T-helper 2 cell treated with Interferon-gamma antibody and Interleukin-4, amounts not matched to agents 5 μg/mL and 100 μg/mL, for 36 hours (primary cell): ENCODE measurements at places on chromosomes 5 and 9.
A peak's percentile ranks its signal among the peaks of the same experiment; 100 is the strongest.

DNA sequence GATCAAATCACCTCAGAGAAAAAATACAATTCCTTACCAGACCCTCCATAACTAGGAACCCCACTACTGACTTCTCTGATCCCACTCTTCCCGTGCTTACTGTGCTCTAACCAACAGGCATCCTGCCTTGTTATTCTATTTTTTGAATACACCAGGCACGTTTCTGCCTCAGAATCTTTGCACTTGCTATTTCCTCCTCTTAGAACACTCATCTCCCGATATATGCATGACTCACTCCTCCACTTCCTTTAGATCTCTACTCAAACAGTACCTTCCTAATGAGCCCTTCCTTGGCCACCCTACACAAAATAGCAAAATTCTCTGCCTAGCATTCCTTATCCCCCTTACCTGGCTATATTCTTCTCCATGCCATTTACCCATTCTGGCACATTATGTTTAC lies 43.9 kb downstream of the MAPKAP1 start:
- no peak for DNase-seq

DNA sequence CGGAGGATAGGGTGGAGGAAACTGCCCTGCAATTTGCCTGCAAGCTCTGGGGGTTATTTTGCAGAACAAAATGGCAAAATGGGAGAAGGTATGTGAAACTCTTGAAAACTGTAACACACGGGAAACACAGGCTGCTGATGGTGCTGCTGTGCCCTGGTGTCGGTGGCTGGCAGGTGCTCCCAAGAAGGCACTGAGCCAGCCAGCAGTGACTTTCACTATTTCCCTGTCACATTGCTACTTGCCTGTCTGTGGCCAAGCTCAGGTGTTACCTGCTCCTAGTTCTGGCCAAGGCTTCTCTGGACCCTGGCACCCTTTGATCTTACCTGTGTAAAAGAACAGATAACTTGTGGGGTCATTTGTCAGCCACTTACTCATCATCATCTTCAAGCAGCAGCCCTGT lies 102.2 kb downstream of the CMYA5 start:
- DNase-seq = no peak

- no peak for DNase-seq
Measured at GRCh38 chr5:157983906-157984551, 125.1 kb upstream of the CLINT1 start.

GRCh38 chr9:112642126-112642525 lies 75.8 kb downstream of the INIP start:
- no peak for DNase-seq

DNA sequence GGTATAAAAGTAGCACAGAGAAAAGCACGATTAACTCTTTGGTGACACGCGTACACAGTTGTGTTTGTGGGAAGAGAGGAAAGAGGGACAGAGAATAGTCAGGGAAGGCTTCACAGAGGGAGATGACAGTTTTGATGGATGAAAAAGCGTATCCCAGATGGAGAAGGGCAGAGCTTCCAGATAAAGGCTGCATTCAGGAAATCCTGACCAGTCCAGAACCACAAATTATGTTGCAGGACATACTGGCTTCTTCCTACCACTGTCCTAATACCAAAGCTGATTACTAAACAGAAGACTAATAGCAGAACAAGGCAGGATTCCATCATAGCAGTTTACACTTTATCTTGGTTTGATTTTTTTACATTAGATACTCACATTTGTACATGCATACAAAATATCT lies 34.5 kb downstream of the SLC31A2 start:
- DNase-seq = no peak

GRCh38 chr5:160439205-160439600 lies 17.5 kb downstream of the PTTG1 start:
- peak; percentile 87 for DNase-seq

DNA sequence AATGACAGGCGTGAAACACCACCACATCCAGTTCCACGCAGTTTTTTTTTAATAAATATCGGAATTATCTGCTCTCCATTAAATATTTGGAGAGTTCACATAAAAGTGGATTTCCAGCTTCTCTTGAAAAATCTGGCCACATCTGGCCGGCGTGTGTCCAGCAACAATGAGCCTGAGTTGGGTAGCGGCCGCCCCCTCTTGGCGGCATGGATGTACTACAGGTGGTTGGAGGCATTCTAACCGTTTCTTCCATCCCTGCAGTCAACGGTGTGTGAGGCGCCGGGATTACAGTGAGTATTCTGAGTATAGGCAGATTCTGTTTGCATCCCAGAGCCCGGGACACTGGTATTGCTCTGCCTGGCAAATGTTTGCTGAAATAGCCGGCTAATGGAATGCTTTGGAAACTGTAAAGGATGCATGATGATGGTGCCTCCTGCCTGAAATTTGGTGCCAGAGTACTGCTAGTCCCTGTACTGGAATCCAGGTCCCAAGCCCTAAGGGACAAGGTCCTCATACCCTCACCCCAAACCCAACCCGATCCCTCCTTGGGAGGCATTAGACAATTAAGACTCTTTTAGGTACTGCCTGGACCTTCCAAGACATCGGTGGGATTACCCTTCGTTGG lies 13.6 kb upstream of the GM2A start:
- DNase-seq = no peak
